ENCODE measurements at places on chromosomes 5 and 9.

DNA sequence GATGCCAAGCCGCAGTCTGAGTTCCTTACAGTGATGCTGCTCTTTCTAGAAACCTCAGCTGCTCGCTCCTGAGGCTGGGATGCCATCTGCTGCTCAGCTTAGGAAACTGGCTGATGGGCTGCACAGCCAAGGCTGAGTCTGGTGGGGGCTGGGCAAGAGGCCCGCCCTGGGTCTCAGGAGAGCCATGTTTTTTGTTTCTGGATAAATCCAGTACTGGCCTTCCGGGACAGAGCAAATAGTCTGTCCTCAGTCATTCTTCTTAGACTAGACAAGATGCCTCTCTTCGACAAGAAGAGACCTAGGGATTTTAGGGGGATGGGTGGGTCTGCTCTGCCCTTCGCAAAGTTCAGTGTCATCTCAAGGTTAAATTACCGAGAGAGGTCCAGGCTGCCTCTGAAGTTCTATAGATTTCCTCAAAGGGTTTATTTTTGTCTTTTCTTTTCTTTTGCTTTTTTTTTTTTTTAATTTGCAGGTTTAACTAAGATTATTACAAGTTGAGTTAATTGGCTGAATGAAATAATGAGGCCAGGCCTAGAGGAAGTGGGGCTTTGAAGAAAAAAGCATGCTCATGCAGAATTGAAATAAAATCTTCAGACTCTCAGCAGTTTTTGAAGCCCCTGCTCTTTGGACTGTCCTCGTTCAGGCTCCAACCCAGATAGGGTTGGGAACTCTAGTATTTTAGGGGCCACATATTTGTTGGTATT lies 30.6 kb upstream of the MATR3 start:
- DNase-seq: peak; percentile 85

- DNase-seq: no peak
These were observed 70.9 kb downstream of the TRIO start for GRCh38 chr5:14213813-14214585.

DNA sequence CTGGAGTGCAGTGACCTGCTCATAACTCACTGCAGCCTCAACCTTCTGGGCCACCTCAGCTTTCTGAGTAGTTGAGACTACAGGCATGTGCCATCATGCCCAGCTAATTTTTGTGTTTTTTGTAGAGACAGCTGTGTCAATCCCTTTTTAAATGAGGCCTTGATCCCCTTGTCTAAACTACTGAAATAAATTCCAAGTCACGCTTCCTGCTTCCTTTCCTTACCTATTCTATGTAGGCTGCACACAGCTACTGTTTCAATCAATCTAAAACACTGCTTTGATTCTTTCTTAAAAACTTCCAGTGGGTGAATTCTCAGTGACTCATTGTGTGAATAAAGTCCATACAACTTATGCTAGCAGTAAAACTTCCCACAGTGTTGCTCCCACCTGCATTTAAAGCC lies 2.9 kb upstream of the C7 start:
- DNase-seq: no peak

- no peak for DNase-seq
These were observed 48.7 kb upstream of the PHYKPL start for GRCh38 chr5:178281331-178281730.

- DNase-seq: no peak
These were observed 57.5 kb upstream of the IL7R start for GRCh38 chr5:35799181-35799580.

- no peak for DNase-seq
These were observed 14.9 kb upstream of the MACIR start for GRCh38 chr5:103243665-103244064.

DNA sequence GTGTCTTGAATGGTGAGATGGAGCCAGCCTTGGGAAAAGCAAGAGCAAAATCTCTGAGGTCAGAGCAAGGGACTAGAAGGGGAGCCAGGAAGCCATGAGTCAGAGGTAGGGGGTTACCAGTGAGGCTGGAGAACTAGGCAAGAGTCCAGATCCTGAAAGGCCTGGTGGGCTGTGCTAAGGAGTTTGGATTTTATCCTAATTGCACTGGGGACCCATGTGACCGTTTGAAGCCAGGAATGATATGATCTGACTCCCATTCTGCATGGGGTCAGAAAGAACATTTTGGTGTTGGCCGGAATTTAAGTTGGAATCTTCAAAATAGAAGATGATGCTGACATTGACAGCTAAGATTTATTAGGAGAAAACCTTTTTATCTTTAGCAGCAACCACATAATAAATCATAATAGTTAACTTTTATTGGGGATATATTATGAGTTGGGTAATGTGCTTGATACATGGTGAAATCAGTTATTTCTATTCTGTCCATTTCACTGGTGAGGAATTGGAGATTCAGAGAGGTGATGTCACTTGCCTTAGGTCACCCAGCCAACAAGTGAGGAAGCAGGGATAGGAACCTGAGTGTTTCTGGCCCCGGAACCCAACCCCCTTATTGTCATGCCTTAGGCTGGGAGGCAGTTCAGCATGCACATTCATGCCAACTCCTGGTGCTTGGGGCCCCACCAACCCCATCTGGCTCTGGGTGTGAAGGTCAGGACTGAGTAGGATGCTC lies 61.5 kb upstream of the RARS1 start:
- no peak for DNase-seq

DNA sequence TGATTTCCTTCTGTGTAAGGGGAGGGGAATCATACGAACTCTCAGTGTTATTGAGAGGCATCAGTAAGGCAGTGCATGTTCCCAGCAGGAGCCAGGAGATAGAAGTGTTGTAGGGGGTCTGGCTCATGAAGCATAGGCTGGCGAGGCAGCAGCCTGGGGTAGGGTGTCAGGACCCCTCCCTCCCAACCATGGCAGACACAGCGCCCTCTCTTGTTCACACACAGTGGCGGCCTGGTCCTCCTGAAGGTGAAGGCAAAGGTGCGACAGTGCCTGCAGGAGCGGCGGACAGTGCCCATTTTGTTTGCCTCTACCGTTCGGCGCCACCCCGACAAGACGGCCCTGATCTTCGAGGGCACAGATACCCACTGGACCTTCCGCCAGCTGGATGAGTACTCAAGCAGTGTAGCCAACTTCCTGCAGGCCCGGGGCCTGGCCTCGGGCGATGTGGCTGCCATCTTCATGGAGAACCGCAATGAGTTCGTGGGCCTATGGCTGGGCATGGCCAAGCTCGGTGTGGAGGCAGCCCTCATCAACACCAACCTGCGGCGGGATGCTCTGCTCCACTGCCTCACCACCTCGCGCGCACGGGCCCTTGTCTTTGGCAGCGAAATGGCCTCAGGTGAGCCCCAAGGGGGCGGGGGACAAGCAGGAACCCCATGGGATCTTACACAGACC lies 4.7 kb downstream of the SLC27A4 start:
- DNase-seq: no peak

- no peak for DNase-seq
These were observed 17.4 kb downstream of the CDH9 start for GRCh38 chr5:27020973-27021372.

GRCh38 chr5:131246504-131246903 lies 17.3 kb upstream of the CDC42SE2 start:
- DNase-seq: no peak

GRCh38 chr5:104431981-104432380 lies 869.4 kb upstream of the NUDT12 start:
- no peak for DNase-seq

DNA sequence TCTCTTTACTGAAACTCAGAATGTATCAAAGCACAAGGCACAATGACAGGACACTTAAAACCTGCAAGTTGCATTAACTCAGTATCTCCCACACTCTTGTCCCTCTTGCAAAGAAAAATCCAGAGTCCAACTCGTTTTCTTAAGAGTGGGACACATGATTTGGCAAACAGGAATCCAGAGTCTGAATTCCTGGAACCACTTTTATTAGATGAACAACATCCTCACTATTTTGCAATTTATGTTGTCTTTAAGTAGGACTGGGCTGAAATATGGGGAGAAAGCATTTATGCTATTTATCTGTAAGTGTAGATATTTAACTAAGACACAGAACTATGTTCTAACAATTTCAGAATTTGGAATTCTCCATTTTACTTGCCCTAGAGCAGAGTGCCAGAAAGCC lies 69.1 kb downstream of the ABCA1 start:
- DNase-seq: no peak

DNA sequence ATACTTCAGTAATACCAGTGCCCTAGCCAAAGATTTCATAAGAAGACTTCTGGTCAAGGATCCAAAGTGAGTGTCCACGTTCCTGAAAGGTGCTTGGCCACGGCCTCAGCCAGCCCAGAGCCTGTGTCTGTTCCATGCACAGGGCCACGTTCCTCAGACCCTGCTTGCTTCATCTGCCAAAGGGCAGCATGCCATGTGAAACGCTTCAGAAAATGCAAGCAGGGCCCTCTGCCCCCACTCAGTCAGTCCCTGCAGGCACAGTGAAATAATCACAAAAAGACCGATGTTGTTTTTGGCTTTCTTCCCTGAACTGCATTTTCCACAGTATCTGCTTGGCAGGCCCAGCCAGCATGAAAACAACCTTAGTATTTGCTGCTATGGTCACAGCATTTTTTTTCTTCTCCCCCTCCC lies 85.5 kb upstream of the CTSL start:
- no peak for DNase-seq

- DNase-seq: no peak
These were observed 123.0 kb upstream of the FST start for GRCh38 chr5:53357439-53357838.

DNA sequence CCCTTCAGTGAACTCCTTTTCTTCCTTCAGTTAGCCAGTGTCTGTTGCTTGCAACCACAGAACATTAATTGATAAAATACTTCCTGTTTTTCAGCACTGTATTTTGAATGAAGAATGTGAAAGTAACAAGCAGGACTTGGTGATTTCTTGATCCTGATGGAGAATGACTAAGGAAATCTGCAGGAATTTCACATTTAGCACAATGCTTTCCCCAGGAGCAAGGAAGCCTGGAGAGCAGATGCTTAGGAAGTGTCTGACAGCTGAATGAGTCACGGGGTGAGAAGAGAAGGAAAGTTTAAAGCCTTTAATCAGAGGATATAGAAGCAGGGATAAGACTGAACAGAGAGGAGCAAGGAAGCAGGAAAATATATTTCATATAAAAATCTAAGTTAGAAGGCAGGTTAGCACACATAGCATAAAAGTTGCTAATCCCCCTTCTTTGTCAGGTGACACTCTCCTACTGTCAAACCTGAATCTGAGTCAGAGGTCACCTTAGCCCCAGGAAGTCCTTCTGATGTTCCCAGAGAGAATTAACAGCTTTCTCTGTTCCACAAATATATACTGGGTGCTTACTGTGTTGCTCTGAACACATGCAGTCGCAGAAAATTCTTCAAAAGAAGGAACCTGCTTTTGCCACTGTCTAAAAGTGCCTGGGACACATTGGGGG lies 59.7 kb downstream of the GNA14 start:
- no peak for DNase-seq

DNA sequence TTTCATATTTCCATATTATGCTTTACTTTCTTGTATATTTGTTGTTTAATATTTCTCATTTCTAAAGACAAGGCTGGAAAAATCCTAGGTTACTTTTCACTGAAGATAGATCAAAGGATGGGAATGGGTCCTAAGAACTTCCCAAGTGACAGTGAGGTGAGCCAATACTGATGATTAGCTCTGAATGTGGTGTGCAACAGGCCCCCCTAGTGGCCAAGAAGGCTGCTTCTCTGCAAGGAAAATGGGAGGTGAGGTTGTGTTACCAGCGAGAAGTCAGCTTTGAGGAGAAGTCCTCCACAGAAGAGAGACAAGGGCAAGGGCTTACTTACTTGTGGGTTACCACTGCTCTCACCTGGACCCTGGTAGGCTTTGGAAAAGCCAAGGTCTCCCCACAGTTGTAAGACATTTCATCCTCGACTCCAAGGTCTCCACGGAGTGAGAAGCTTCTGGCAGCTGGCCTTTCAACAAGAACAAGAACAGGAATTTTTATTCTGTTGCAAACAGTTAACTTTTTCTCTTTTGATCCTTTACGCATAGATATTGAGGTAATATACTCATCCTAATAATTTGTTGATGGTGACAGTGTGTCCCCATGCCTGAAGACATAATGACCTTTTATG lies 69.9 kb downstream of the MAMDC2 start:
- no peak for DNase-seq

DNA sequence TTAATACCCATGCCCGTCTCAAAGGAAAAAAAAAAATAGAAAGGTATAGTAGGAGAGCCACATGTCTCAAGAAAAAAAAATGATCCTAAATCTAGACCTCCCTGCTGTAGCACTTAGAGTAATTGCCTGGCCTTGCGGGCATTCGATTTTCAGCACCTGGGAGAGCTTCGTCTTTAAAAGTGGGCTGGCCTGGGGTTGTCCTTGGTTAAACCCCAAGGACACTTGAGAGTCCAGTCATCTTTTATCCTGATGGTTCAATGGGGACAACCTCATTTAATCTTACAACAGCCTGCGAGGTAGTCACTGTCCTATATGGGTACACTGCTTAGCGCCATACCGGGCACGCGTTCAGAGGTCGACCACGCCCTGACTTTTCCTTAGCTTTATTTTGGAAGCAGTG lies 60.1 kb downstream of the MAT2B start:
- DNase-seq: no peak

- DNase-seq: no peak
These were observed 5.2 kb downstream of the DOCK8 start for GRCh38 chr9:219670-220365.

- no peak for DNase-seq
These were observed 35.1 kb downstream of the MRPL36 start for GRCh38 chr5:1764606-1764960.

- DNase-seq: no peak
These were observed 101.2 kb downstream of the PCSK1 start for GRCh38 chr5:96331681-96332361.

DNA sequence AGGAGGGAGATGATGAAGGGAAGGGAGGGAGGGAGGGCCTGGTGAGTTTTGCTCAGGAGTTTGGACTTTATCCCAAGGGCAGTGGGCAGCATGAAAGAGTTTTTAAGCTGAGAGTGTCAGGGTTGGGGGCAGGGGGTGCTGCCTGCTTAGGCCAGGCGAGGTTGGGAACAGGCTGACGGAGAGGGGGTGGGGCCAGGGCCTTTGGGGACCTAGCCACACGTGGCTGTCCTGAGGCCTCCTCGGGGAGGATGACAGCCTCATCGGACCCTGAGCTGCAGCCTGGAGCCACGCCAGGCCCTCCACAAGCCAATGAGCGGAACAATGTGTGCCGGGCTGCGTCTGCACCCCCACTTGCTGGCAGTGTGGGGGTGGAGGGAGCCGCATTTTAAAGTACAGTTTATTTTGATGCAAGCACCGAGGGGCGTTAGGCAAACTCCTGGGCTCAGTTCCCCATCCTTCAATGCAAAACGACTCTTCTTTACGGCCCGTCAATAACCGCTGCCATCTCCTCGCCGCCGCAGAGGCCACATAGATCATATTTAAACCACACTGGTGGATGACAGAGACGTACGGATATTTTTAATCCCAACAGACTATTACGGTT lies 5.3 kb upstream of the RXRA start:
- no peak for DNase-seq
